ENCODE measurements at places on chromosomes 13 and 19.

DNA sequence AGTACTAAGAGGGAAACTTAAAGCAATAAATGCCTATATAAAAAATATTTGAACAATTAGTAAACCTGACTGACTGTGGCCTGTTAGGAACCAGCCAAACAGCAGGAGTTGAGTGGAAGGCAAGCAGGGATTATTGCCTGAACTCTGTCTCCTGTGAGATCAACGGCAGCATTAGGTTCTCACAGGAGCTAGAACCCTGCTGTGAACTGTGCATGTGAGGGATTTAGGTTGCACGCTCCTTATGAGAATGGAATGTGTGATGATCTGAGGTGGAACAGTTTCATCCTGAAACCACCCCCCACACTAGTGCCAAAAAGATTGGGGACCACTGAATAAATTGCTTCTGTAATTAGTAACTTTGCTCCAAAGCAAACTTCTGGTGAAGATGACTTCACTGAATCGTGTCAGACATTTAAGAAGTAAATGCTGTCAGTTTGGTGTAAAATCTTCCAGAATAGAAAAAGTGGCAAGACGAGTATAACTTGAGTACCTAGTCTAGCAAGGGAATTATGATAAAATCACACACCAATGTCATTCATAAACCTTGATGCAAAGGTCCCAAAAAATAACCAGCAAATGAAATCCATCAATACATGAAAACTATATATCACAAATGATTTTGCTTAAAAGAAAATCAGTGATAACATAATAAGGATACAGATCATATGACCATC is 53.8 kb downstream of the SLC6A16 start:
- no peak for DNase-seq

DNA sequence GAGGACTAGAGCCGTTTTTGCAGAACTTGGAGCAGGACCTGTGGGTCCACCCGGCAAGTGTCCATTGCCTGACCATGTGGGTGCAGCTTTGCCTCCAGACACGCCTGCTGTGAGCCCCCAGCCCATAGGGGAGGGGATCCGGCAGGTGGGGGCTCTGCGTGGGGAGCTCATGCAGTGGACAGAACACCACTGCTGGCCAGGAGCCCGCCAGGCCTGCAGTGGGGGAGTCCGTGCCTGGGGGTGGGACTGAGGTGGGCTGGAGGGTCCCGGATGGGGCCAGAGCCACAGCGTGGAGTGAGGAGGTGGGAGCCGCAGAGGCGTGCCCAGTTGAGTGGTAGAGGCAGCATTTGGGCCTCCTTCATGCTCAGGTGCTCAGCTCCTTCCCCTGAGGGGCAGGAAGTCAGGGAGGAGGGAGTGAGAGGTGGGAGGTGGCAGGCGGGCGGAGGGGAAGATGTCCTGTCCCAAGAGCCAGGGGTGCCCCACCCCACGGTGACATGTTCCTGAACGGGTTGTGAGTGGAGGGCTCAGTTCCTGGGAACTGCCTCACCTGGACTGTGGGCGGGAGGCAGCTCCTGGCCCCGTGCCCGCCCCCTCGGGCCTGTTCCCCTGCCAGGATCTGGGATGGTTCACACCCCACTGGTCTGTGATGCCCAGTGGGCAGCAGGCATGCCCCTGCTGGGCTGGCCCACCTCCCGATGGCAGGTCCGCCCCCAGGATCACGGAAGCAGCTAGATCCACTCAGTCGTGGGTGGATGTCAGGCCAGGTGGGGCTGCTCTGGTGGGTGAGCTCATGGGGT is 8.8 kb downstream of the ADAT3 start:
- no peak for DNase-seq

GRCh38 chr13:50574731-50575130 is 268.8 kb downstream of the DLEU7 start:
- DNase-seq, result no peak

GRCh38 chr19:52566121-52566520 is 4.0 kb upstream of the ZNF701 start:
- no peak for DNase-seq

DNA sequence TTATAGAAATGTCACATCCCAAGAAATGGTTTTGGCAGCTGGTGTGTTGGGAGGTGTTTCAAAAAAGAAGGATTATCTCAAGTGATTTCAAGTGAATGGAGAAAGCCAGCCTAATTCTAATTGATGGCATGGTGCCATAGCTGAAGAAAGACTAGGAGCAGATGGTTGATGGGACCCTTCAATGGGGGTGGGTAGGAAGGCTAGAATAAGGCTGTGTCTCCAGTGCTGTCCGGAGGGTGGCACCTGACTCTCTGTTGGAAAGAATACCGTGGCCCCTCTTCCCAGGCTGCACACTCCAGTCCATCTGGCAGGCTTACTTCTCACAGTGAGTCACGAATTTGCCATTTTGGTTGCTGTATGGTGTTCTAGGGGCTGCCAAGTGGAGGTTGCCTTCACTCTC is 51.0 kb upstream of the GPR12 start:
- no peak for DNase-seq

DNA sequence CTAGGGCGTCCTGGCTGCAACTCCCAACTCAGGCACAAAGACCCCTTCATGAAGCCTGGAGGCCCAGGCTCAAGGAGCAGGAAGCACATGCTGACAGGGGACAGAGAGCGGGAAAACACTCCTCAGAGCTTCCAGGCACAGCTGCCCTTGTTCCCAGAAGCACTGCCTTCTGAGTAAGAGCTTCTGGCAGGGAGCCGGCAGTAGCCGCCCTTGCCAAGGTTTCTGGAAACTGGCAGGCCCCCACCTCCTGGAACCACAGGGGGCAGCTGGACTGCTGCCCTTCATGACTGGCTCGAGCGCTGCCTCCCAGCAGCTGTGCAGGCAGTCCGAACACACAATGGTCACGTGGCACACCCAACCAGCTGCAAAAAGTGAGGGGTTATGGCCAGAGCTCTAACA is 33.6 kb upstream of the EPHX3 start:
- peak; percentile 88 for DNase-seq

- no peak for DNase-seq
These were observed 488 bp downstream of the RCN3 start for GRCh38 chr19:49528211-49528771.

- DNase-seq, result no peak
These were observed 11.7 kb downstream of the MKNK2 start for GRCh38 chr19:2039089-2039958.

DNA sequence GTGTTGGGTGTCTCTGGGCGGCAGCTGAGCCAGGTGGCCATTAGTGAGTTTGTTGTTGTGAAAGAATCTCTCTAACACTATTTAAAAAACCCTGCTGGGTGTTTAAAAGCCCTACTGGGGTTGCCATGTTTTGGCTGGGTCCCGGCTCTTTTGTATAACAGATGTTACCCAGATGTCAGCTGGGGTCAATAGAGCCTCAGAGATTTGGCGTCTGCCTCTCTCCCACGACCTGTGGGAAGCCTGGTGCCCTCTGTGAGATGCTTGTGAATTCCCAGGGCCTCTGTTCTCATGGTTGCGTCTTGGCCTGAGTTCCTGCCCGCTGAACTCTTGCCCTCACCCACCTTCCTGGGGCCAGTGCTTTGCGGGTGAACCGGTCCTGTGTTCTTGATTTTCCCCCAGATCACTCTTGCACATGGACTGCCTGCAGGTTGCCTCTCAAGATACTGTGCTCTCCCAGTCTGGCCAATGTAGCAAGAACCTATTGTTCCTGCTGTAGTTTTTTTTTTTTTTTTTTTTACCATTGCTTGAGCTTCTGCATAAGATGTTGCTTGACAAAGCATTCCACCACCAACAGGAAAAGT is 9.5 kb downstream of the NFILZ start:
- no peak for DNase-seq

GRCh38 chr13:23322353-23323336 is 110.9 kb downstream of the SACS start:
- no peak for DNase-seq

DNA sequence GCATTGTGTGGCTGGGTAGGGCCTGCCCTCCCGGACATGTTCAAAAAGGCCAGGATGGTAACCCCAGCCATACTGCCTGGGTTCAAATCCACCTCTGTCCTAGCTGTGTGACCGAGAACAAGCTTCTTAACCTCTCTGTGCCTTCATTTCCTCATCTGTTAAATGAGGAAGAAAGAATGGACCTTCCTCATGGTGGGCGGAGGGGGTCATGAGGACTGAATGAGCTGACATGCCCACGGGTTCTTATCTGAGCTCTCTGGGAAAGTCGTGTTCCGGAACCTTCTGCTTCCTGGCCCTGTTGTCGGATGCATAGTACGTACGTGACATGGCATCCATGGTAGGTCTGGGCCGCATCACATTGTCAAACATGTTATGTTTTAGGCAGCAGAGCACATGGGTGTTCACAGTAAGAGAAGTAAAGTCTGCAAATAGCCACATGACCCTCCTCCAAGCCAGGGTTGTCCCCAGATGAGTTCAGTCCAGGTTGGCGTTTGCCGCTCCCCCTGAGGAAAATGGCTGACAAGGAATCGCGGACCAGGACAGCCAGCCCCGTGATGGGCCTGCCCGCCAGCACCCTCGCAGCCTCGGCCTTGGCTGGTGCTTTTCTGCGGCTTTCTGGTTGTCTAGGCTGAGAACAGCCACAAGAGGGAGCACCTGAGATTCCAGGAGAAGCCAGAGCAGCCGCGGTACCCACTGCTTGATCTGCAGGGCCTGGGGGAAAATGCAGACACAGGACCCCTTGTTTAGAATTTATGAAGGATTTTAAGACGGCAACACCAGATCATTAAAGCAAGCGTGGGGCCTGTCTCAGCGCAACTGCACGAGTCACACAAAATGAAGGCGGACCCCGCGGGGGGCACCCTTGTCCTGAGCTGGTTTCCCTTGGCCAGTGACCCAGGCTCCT is 2.4 kb upstream of the NTN5 start:
- DNase-seq, result peak; percentile 82

Measured in muscle of arm (tissue), 14 donors.